Myocyte (in vitro differentiated cells): ENCODE measurements at places on chromosomes 7 and 10. TPM values are rescaled to one million over a fixed set of nuclear protein-coding genes. Genes with fewer than 3 reads are reported as not detected.

The MOGAT3 gene
- total RNA-seq = not detected in 2 replicates

The AKR1C1 gene
- total RNA-seq = 38.1 and 60.1 TPM in 2 replicates

The GARIN1A gene
- total RNA-seq = 1.3 and 1.5 TPM in 2 replicates

The GDF2 gene
- total RNA-seq = not detected in 2 replicates

The CCL24 gene
- 0.72 TPM in 1 of 2 replicates, not detected in the other for total RNA-seq

The MAD1L1 gene
- 40.9 and 41.3 TPM in 2 replicates for total RNA-seq

GRCh38 chr7:142789441-142789840, 18.7 kb downstream of the PRSS2 start:
- DNase-seq = no peak

- DNase-seq = no peak
Measured at GRCh38 chr10:76336213-76336963, 905.0 kb downstream of the LRMDA start.

GRCh38 chr10:4352414-4352961, 473.5 kb upstream of the AKR1E2 start:
- DNase-seq = no peak

DNA sequence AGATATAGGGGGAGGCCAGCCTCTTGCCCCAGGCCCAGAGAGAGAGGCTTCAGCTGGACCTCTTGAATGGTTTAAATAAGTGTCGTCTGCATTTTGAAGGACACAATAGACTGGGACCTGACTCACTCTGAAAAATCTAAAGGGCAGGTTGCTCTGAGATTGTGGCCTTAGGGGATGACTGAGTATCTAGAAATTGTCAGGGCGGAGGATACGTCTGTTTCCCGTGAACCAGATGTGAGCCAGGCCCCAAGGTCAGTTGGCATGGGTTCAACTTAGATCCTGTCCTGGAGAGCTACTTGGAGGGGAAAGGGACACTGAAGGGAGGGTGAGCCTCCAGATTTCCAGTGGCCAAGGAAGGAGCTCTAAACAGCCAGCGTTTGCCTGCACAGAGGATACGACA, 110.2 kb downstream of the CHN2 start:
- DNase-seq = no peak

DNA sequence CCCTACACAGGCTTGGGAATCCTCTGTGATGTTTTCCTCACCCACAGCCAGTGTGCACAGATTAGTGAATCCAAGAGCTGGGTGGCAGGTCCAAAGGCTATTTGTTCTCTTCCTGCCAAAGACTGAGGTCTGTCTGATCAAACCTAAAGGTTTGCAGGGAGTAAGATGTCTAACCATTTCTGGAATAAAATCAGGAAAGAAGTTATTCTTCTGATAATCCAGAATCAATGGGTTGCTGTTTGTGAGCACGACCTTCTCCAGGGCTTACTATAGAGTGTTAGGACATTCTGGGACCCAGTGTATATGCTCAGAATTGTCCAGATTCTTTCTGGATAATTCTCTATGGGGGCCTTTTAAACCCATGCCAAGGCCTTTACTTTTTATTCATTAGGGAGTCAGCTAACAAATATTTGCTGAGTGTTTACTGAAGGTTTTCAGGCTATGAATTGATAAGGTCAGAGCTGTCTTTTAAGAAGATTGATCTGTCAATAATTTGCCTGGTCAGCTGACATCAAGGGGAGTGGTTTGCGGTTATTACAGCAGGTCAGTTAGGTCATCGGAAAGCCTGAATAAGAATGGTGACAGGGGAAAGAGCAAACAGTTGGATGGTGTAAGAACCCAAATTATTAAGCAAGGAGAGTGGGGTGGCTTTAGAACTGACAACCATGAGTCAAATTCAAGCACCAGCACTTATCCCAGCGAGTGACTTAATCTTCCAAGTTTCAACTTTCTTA, 7.5 kb upstream of the TECTB start:
- DNase-seq = no peak

DNA sequence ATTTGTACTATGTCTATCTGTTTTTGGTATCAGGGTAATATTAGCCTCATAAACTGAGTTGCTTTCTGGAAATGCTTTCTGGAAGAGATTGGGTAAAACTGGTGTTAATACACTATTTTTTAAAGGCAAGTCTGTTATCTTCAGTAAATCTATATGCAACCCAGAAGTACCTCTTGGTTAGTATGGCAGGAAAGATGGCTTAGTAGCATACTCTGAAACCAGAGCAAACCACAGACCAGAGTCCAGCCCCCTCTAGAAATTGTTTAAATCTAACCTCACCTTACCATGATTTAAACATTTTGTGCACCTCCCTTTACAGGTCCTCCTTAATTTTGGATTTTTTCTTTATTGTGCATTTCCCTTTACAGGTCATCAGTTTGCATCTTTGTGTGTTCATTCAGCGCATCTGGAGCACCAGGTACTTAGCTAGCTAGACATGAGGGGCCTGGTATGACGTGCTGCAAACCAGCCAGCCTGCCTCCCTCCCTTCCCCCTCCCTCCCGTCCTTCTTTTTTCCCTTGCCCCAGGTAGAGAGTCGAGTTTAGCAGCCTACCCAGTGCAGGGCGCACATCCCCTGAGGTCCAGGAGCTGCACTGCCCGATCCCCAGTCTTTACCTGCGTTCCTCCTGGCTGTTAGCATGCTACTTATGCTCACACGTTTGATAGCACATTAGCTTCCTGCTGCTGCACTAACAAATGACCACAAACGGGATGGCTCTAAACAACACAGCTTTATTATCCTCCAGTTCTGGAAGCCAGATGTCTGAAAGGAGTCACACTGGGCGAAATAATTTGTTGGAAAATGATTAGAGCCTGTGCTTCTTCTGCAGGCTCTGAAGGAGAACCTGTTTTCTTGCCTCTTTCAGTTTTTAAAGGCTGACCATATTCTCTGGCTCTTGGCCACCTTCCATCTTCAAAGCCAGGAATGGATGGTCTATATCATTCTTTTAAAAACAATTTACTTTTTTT, 299.9 kb upstream of the HABP2 start:
- no peak for DNase-seq

- no peak for DNase-seq
Measured at GRCh38 chr10:103042908-103043307, 124.8 kb downstream of the CNNM2 start.

DNA sequence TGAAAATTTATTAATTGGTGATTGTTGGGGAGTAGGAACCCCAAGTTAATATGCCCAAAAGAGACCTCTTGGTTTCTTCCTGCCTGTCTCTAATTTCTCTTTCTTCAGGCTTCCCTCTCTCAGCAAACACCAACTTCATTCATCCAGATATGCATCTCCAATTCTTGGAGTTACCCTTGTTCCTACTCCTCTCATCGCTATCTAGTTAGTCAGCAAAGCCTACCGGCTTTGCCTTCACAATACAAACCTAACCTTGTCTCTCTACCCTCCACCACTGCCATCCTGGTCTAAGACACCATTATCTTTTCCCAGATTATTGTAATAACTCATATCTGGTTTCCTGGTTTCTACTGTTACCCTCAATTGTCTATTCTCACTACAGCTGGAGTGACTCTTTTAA, 47.9 kb downstream of the MRPL32 start:
- no peak for DNase-seq

GRCh38 chr10:127657056-127657455, 79.9 kb upstream of the FOXI2 start:
- DNase-seq = no peak

DNA sequence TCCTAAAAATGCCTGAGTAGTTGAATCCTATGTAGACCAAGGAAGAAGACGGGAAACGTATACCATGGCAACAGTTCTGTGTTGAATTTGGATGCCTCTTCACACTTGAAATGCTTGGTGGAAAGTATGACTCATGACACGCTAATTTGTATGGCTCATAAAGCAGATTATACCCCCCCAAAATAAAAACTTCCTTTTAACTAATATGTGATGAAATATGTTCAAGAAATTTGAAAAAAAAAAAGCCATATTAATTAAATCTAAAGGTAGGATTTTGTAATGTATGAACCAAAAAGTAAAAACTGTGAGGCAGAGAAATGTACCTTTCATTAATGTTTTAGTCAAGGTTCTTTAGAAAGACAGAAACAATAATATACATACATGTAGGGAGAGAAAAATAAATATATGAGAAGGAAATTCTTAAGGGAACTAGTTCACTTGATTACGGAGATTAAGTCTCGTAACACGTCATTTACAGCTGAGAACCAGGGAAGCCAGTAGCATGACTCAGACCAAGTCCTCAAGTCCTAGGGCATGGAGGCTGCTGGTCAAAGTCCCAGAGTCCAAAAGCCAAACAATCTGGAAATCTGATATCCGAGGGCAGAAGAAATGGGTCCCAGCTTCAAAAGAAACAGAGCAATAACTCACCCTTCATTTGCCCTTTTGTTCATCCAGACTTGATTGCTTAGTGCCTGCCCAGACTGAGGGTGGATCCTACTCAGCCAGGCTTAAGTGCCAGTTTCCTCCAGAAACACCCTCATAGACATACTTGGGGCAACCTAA, 485.1 kb downstream of the SEMA3D start:
- DNase-seq = peak; percentile 89

DNA sequence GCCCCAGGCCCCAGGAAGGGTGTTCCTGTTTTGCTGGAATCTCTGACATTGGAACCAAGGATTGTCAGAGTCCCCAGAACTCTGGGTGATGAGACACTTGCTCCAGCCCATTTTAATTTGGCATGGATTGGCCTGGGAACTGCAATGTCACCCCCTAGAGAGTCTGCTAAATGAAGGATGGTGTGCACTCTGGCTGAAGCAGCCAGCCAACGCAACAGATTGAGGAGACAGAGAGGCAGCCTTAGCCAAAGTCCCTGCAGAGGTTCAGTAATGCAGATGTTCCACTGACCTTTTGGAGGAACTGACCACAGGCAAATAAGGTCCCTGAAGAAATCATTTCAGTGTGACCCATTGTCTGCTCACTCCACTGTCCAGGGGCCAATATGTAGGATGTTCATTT, 13.4 kb downstream of the LRRC18 start:
- DNase-seq = no peak

GRCh38 chr7:108653526-108653925, 83.9 kb downstream of the DNAJB9 start:
- DNase-seq = no peak

- DNase-seq = peak; percentile 50
Measured at GRCh38 chr10:111836571-111836970, 347.0 kb downstream of the GPAM start.
